ENCODE measurements at places on chromosomes 16 and 17. TPM values are rescaled to one million over a fixed set of nuclear protein-coding genes. Genes with fewer than 3 reads are reported as not detected.

CCL15 gene
- total RNA-seq: 2.0 TPM

DNAH9 gene
- 6.2 TPM for total RNA-seq

SLC5A10 gene
- not detected for total RNA-seq

YPEL2 gene
- total RNA-seq: 14.7 TPM

KRTAP3-2 gene
- total RNA-seq: not detected

STX4 gene
- 38.5 TPM for total RNA-seq

GPRC5B gene
- total RNA-seq: 53.8 TPM

NGFR gene
- 41.3 TPM for total RNA-seq

CACNG4 gene
- 32.1 TPM for total RNA-seq

ZACN gene
- not detected for total RNA-seq

GPR139 gene
- total RNA-seq: not detected

TAC4 gene
- not detected for total RNA-seq

SMURF2 gene
- total RNA-seq: 26.6 TPM

CCL8 gene
- total RNA-seq: not detected

CDH16 gene
- total RNA-seq: 0.55 TPM

EFCAB5 gene
- total RNA-seq: 0.43 TPM

MSL1 gene
- total RNA-seq: 128 TPM

HP gene
- not detected for total RNA-seq

NTN1 gene
- total RNA-seq: 17.4 TPM

SULT1A2 gene
- 14.2 TPM for total RNA-seq

SBK1 gene
- total RNA-seq: 31.9 TPM

LLGL2 gene
- total RNA-seq: 90.6 TPM

PSMD11 gene
- total RNA-seq: 109 TPM

VMO1 gene
- 1.2 TPM for total RNA-seq

IGF2BP1 gene
- total RNA-seq: 104 TPM

TPSD1 gene
- not detected for total RNA-seq

ATP1B2 gene
- 4.8 TPM for total RNA-seq

HSD17B2 gene
- 17.8 TPM for total RNA-seq

PRR35 gene
- total RNA-seq: 0.12 TPM

CHST4 gene
- total RNA-seq: 0.33 TPM

CDYL2 gene
- total RNA-seq: 6.3 TPM

PRAC2 gene
- not detected for total RNA-seq

FBRS gene
- total RNA-seq: 77.3 TPM

MFAP4 gene
- total RNA-seq: 2.6 TPM

Data from type B pancreatic cell (in vitro differentiated cells).